ENCODE measurements at places on chromosomes 1 and 21.

DNA sequence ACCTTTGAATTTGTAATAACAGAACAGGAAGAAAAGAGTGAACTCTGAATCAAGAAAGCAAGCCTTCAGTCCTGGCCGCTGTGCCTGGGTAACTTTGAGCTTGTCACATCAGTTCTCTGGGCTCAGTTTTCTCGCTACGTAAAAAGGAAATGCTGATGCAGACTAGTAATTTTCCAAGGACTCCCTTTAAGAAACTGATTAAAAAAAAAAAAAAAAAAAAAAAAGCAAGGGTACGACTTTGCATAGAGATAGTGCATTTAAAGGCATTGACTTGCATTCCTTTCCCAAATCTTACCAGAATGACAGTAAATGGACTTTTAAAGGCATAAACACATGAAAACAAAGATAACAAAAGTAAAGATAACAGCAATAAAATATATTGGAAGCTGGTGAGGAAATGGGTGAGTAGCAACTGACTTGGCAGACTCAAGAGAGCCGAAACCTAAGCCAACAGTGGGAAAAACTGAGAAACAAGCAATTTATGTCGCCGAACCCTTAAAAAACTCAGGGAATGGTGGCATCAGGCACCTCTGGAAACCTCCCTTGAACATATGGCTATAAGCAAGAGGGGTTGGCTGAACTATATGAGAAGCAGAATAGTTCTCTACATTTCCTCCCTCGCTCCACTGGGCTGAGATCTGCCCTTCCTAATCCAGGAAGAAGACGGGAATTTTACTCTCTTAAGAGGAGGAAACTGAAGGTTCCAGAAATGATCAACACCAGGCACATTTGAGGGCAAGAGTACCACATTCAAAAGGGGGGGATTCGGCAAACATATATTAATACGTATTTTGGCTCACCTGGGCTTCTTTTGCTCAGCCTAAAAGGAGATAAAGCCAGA, 189.2 kb downstream of the CDC7 start:
- DNase-seq = no peak

- no peak for DNase-seq
Observed at GRCh38 chr1:108592030-108592759, 32.3 kb downstream of the EEIG2 start.

DNA sequence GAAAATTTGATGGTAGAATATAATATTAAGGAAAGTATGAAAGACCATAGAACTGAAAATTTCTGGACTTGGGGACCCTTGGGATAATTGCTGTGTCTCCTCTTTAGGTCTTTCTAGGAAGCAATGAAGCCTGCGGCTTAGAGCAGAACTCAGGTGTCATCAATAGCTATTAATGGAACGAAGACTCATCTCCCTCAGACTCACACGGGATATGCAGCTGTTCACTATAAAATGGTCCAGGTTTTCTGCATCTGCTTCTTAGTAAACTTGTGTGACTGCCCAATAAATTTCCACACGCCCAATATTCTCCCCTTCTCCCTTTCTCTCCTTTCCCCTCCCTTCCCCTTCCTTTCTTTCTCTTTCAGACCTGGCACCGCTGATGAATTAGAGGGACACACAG, 392.5 kb downstream of the HLX start:
- DNase-seq = no peak

- peak; percentile 53 for DNase-seq
Observed at GRCh38 chr21:41068496-41068895, 99.5 kb upstream of the BACE2 start.

DNA sequence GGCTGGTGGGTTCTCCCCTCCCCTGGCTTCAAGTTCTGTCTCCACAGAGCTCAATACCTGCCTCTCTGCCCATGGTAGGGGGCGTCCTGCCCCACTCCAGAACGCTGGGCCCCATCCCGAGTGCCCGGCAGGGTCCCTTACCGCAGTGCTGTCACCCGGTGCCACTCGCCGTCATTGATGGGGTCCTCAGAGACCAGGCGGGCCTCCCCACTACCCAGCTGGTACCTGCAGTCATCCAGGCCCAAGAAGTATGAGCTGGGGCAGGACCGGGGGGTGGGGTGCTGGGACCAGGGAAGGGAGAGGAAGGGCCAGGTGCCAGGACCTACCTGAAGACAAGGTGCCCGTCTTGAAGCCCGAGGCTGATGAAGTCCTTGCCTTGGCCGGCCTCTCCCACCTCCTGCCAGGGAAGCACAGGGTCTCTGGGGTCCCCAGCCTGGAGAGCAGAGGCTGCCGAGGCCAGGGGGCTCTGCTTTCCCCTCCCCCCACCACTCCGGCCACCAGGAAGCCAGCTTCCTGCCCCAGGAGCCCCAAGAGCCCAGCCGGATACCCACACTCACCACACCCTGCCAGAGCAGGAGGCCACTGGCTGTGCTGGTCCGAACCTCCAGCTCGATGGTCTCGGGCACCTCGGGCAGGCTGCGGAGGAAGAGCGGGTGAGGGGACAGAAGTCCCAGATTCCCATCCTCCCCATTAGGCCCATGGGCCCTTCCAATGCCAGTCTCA, 12.1 kb downstream of the LDLRAD2 start:
- DNase-seq = no peak

Measured in fibroblast of skin of right quadriceps (primary cell).